ENCODE measurements at places on chromosomes 4 and X.
A peak's percentile ranks its signal among the peaks of the same experiment; 100 is the strongest.

DNA sequence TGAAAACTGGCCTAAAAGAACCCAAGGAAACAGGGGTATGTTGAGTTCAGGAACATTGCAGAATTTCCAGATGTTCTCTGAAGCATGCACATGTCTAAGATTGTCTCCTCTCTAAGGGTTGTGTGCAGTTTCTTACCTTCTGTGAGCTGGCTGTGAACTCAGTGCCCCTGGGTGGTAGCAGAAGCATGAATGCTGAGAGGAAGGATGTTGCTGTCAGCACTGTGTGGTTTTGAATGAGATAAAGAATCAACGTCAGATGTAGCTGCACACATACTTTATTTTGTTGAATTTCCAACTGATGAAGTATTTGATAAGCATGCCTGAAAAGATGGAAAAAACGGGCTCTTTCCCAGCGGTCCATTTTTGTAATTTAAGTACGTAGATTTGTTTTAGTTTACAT, 23.8 kb upstream of the CD38 start:
- H3K27me3 ChIP-seq = no peaks in the 10 kb centered on the region
- DNase-seq = peak; percentile 84
- no peak overlapping the region for H3K4me3 ChIP-seq

DNA sequence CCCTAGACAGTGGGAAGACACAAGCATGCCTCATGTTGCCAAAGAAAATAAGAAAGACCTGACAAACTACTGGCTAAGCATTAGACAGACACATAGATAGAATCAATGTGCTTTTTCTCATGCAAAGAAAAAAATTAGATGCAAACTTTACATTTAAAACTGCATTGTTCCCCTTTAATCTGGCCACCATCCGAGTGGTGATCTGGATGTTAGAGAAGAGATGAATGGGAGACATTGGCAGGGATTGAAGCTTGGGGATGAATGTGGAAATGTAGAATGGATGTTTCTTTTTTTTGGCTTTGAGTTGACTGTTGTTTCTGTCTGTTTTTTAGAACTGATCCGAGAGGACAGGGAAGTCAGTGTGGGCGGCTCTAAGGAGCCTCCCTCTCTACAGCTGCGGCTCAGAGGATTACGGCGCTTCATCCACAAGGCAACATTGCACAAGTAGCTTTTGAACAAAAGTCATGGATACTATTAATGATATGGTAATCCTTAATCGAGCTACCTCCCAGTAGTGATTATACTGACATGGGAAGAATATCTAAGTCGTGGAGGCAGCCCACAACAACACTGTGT, 53.0 kb downstream of the HELT start:
- no peak overlapping the region for H3K27ac ChIP-seq
- no peak overlapping the region for H3K4me3 ChIP-seq
- peaks cover 2% of the 10 kb centered on the region for H3K27me3 ChIP-seq
- no peak for DNase-seq
- H3K36me3 ChIP-seq = no peaks in the 10 kb centered on the region

GRCh38 chr4:22668702-22669101, 24.0 kb upstream of the GBA3 start:
- H3K36me3 ChIP-seq = no peaks in the 10 kb centered on the region
- H3K27ac ChIP-seq = no peak overlapping the region
- peak overlapping the region; percentile 39 for H3K4me3 ChIP-seq
- peaks cover 6% of the 10 kb centered on the region for H3K4me1 ChIP-seq
- no peak for DNase-seq

DNA sequence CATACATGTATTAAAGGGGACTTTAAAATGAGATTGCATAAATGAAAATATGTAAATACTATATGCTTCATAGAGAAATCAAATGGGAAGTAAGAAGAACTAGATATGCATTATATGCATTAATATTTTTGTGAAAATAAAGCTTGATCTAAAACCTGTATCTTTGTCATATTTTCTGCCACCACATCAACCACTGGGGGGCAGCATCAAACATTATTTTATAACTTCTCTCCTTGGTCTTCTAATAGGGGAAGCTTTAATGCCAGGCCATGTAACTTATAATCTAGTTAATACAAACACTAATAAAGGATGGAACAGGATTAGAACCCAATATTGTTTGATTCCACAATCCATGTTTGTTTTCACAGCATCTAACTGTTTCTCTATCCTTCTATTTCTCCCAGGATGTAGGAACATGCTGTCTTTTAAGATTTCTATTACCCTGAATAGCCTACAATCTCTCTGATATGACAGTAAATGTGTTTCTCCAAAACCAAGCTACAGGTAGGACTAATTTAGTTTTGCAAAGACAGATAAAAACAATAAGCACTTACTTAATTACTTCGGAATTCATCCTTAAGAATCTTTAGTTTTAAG, 10.0 kb downstream of the QRFPR start:
- H3K4me1 ChIP-seq = no peaks in the 10 kb centered on the region
- no peak overlapping the region for H3K27ac ChIP-seq
- H3K27me3 ChIP-seq = peaks cover 12% of the 10 kb centered on the region
- DNase-seq = peak; percentile 75
- no peak overlapping the region for H3K4me3 ChIP-seq
- H3K36me3 ChIP-seq = no peaks in the 10 kb centered on the region

DNA sequence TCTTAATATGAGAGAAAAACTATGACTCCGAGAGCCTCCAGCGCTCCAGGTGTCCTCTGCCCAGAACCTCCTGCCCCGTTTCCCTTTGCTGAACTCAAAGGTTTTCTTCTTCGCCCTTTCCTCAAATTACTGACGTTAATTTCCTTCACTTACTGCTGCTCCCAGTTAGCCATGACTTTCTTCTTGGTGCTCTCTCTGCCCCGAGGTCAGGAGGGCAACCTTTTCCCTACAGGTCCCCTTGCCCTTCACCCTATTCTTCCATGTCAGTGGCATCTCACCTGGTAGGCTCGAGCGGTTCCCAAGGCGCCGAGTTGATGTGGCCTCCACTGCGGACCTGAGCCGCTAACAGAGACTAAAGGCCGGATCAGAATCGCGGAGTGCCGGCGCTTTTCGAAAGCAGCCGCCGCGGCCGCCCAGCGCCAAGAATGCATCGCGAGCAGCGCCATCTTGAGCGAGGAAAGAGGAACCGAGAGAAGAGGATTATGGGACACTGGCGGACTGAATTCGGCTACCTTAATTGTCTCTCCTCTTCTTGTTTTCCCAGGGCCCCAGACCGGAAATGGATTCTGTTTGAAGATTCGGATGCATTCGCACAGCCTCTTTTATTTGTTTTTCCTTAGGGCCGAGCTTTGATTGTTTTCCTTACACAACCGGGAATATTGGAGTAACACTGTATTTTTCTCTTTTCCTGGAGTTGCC, at the start of gene ABCB7:
ABCB7 (minus strand) TSS at position 457 of the 699 bp plus-strand sequence; CDS start at position 446, 11 bp downstream.
- H3K4me3 ChIP-seq = peak within 1 kb of the TSS; percentile 78
- H3K36me3 ChIP-seq = no peaks in the 10 kb centered on the region
- H3K27me3 ChIP-seq = no peaks in the 10 kb centered on the region
- H3K4me1 ChIP-seq = no peaks in the 10 kb centered on the region
- DNase-seq = peak; percentile 68
- H3K27ac ChIP-seq = peak within 1 kb of the TSS; percentile 92

DNA sequence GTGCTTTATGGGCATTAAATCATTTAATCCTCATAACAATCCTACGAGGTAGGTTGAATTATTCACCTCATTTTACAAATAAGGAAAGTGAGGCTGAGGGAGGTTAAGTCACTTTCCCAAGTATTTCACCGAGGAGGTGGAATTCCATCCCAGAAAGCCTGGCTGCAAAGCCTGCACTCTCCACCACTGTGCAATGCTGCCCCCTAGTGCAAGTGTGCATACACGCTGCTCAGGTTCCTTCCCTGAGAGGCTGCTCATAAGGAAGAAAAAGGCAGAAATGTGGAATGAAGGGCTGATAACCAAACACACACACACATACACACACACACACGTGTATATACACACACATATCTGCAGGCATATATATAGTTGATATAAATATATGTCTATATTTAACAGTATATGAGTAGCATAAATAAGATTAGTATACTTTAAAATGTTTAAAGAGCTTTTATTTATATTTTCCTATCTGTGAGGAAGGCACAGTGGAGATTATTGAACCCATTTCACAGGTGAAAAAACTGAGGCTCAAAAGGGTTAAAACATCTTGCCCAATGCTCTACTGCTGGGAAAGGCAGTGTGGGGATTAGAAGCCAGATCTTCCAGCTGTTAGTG, 714.5 kb upstream of the TENM3 start:
- H3K36me3 ChIP-seq = no peaks in the 10 kb centered on the region
- H3K4me1 ChIP-seq = no peaks in the 10 kb centered on the region
- H3K27ac ChIP-seq = no peak overlapping the region
- no peaks in the 10 kb centered on the region for H3K27me3 ChIP-seq
- peak; percentile 23 for DNase-seq

- no peaks in the 10 kb centered on the region for H3K27me3 ChIP-seq
- no peaks in the 10 kb centered on the region for H3K36me3 ChIP-seq
- no peak overlapping the region for H3K4me3 ChIP-seq
- no peak overlapping the region for H3K27ac ChIP-seq
- DNase-seq = no peak
Observed at GRCh38 chr4:152559641-152560040, 23.7 kb upstream of the FBXW7 start.

DNA sequence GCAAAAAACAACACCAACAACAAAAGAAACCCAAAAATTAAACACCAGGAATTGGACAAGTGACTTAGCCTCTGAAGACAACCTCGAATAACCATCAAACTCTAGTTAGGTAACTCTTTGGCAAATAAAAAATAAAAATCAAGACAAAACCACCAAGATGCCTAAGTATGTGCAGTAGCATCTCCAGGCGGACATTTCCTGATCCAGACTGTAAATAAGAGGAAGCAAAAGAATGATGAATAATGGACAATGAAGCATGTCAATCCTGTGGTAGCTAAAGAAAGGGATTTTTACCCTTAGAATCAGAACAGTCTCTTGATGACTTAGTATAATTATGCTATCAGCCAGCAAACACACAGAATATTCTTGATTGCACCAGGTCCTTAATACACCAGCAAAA, 276.7 kb upstream of the DIAPH2 start:
- no peak overlapping the region for H3K27ac ChIP-seq
- H3K4me3 ChIP-seq = no peak overlapping the region
- DNase-seq = no peak
- H3K36me3 ChIP-seq = no peaks in the 10 kb centered on the region
- H3K27me3 ChIP-seq = no peaks in the 10 kb centered on the region

DNA sequence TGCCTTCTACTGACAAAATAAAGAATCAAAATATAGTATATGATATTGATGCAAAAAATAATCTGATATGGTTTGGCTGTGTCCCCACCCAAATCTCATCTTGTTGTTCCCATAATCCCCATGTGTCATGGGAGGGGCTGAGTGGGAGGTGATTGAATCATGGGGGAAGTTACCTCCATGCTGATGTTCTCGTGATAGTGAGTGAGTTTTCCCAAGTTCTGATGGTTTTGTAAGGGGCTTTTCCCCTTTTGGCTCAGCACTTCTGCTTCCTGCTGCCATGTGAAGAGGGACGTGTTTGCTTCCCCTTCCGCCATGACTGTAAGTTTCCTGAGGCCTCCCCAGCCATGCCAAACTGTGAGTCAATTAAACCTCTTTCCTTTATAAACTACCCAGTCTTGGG, 70.2 kb downstream of the TMEM165 start:
- DNase-seq = no peak
- no peak overlapping the region for H3K27ac ChIP-seq
- H3K36me3 ChIP-seq = peaks cover 18% of the 10 kb centered on the region
- H3K4me1 ChIP-seq = no peaks in the 10 kb centered on the region
- no peak overlapping the region for H3K4me3 ChIP-seq

DNA sequence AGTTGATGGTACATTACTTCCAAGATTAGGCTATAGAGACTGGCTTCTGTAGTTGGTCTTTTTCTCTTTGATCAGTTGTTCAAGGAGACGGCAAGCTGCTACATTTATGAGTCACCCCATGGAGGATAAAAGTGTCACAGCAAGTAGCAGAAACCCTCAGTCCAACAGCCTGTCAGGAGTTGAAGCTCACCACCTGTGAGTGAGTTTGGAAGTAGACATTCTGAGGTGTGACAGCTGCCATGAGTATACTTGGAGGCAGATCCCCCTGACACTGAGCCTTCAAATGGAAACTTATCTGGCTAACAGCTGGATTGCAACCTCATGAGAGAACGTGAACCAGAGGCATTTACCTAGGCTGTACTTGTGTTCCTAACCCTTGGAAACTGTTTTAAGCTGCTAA, 68.0 kb downstream of the CCNG2 start:
- no peaks in the 10 kb centered on the region for H3K36me3 ChIP-seq
- H3K4me1 ChIP-seq = no peaks in the 10 kb centered on the region
- no peak overlapping the region for H3K4me3 ChIP-seq
- no peak overlapping the region for H3K27ac ChIP-seq
- DNase-seq = no peak

DNA sequence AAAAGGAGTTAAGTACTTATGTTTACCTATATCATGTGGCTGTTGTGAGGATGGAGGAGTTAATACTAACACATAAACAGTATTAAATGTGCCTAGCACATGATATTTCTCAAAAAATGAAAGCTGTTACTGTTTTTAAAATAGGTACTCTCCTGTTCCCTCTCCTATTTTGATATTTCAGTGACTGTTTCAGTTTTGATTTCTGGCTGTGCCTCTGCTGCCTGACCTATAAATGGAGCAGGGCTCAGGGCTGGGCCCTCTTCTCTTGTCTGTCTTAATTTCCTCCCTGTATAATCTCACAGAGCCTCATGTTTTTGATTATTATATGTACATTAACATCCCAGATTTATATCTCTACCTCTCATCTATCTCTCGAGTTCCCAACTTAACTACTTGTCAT, 93.3 kb downstream of the UGT8 start:
- no peaks in the 10 kb centered on the region for H3K4me1 ChIP-seq
- H3K27me3 ChIP-seq = no peaks in the 10 kb centered on the region
- DNase-seq = no peak
- no peak overlapping the region for H3K27ac ChIP-seq
- no peak overlapping the region for H3K4me3 ChIP-seq

DNA sequence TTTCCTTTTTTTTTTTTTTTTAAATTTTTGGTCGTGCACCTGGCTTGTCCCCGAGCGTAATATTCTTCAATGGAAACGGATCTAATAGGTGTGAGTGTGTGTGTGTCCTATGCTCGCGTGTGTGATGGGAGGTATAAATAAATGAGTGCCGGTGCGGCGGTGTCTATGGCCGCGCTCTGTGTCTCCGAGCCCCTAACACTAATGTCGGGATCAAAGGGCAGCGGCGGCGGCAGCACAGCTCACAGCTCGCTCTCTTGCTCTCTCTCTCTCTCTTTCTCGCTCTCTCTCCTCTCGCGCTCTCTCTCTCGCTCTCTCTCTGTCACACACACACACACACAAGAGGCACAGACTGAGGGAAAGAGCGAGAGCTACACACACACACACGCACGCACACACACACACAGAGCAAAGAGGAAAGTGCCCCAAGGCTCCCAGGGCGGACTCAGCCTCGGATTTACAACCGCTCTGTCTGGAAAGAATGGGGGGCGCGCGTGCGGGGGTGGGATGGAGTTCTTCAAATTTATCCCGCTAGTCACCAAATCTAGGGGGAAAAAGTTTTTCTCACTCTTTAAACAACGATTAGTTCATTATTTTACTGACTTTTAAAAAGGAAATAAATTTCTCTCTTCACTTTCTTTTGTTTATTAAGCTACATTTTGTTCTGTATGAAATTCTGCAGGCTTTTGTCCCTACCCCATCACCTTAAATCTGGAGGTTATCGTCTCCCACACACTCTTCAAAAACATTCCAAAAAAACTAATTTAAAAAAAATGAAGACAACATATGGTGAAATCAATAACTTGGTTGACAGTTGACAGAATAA, at the start of gene ZNF827:
ZNF827 (minus strand) TSS at position 206 of the 823 bp plus-strand sequence. CDS start 416 bp downstream, outside the sequence.
- peaks cover 33% of the 10 kb centered on the region for H3K4me1 ChIP-seq
- H3K36me3 ChIP-seq = no peaks in the 10 kb centered on the region
- H3K27ac ChIP-seq = peak within 1 kb of the TSS; percentile 84
- no peaks in the 10 kb centered on the region for H3K27me3 ChIP-seq
